ENCODE measurements at places on chromosomes 7 and 10.

- no peak for DNase-seq
Observed at GRCh38 chr10:101686133-101686925, 8.6 kb downstream of the FBXW4 start.

DNA sequence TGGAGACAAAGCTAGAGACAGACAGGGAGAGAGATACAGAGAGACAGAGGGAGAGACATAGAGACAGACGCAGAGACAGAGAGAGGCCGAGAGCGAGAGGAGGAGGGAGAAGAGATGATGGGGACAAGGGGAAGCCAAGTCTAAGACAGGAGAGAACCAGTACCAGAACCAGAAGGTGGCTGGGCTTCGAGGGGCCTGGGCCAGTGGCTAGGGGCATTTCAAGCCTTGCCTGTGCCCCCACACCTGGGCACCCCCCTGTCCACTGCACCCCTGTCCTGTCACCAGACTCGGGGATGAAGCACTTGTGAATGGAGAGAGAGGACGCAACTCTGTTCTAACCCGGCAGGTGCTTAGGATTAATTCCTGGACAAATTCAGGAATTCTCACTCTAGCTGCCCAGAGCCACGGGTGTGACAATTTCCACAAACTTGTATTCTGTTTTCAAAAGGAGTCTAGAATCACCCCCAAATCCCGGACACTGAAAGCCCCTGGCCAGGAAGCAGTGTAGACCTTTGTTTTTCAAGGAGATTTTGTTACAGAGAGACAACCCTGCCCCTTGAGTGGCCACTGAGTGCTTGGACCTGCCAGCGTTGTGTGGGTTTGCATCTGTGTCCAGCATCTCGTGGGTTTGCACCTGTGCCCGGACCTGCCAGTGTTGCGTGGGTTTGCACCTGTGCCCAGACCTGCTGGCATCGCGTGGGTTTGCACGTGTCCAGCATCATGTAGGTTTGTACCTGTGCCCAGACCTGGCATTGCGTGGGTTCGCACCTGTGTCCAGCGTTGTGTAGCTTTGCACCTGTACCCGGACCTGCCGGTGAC, 157.3 kb downstream of the WDR37 start:
- no peak for DNase-seq

- DNase-seq, result no peak
Observed at GRCh38 chr10:49150426-49150825, 16.6 kb upstream of the FAM170B start.

- no peak for DNase-seq
Observed at GRCh38 chr7:9711259-9711918, 1262.3 kb upstream of the PHF14 start.
